A549 treated with GW870086 at 1 μM for 4 hours (cell line): ENCODE measurements at places on chromosomes 1 and 21. TPM values are rescaled to one million over a fixed set of nuclear protein-coding genes. Genes with fewer than 3 reads are reported as not detected.

TSACC gene
- total RNA-seq = 1.9 to 3.5 TPM (median 2.2 TPM) in 5 replicates

SLC30A10 gene
- 0.05 to 0.14 TPM (median 0.09 TPM) in 5 replicates for total RNA-seq

TDRD5 gene
- total RNA-seq = 0.05 to 0.11 TPM (median 0.08 TPM) in 3 of 5 replicates, not detected in the others

RAB29 gene
- 10.1 to 12.8 TPM (median 11.3 TPM) in 5 replicates for total RNA-seq

LRRC38 gene
- total RNA-seq = 0.06 TPM in 1 of 5 replicates, not detected in the others
